ENCODE measurements at places on chromosomes 1 and 21.
A peak's percentile ranks its signal among the peaks of the same experiment; 100 is the strongest.

DNA sequence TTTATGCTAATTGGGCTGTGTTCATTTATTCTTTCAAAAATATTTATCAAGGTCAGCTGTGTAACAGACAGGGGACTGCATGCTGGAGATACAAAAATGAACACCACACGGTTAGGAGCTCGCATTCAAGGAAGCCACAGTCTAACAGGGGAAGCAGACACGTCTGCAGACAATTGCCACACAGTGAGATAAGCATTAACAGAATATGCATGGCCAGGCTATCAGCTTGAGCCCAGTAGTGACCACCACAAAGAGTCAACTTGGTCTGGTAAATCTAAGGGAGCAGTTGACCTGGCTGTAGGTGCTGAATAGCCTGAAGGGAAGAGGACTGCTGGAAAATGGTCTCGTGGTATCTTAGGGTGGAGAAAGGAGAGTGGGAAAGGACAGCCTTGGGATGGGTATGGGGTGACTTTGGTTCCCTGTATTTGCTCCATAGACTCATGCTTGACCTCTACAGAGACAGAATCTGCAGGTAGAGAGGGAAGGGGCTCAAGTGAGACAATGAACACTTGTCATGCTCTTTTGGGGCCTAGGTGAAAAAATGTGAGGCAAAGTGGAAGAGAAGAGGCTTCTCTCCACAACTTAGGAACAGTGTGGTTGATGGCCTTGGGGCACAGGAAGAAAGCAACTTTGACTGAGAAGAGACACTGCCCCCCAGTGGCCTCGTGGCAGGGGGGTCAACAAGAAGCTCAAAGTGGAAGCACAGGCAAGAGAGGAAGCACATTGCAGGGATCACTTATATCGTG lies 7.6 kb upstream of the NPL start:
- peak; percentile 74 for DNase-seq

DNA sequence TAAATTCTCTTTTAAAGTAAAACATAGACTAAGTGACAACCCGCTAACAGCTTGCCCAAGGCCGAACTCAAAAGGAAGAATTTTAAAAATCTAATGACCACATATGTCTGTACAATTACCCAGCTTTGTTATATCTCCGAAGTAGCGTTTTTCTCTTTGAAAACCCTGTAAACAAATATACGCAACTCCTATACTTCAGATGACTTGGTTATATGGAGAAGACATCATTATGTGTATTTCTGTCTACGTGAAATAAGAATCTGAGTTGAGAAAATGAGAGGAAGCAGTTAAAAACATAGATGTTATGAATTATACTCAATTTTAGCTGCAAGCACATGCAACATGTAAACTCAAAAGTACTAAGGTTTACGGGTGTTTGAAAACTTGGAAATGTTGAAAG lies 2.0 kb downstream of the PBX1 start:
- no peak for DNase-seq

DNA sequence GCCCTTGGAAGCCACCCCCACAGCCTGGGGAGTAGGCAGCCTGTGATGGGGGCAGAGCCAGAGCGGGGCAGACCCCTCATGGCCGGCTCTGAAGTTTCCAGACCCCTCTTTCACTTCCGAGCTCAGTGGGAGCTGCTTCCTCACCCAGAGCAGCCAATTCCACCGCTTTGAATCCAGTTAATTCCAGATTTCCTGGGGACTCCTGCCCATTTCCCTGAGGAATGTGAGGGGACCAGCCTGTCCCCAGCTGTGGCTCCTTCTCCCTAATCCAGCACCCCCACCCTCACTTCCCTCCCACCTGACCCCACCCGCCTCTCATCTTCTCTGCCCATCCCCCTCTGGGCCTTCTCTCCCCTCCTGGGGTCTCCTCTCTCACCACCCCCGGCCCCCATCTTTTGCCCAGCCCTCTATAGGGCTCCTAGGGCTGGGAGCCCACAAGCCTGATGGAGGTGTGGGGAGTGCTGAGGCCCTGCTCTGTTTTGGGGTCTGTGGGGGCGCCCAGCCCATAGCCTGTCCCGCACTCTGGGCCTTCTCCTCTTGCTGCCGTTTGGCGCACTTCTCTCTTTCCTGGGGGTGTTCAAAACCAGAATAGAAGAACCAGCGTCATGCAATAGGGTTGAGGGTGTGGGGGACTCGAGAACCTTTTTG lies 26.2 kb upstream of the TNFRSF1B start:
- DNase-seq, result no peak

DNA sequence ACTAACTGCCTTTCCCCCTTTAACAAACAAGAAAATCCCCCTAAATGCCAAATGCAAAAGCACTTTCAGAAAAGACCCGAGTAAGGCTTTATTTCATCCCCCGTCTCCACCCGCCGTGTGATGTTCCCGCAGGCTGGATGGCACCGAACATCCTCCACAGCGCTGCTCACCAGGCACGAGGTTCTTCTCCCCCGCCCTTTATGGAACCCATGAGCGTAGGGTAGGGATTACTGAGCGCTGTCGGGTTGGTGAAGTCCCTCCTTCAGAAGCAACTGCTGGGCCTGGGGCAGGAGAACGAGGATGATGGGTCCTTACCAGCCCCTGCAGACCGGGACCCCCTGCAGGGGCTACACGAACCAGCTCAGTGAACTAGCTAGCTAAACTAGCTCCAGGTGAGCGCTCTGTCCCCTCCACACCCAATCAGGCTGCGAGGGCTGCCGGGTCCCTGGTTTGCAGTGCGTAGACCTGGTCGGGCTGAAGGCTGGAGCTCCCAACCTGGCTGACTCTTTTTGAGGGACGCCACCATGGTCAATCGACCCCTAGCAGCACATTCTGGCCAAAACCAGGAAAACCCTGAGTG lies 80.4 kb downstream of the ITPKB start:
- DNase-seq, result no peak

DNA sequence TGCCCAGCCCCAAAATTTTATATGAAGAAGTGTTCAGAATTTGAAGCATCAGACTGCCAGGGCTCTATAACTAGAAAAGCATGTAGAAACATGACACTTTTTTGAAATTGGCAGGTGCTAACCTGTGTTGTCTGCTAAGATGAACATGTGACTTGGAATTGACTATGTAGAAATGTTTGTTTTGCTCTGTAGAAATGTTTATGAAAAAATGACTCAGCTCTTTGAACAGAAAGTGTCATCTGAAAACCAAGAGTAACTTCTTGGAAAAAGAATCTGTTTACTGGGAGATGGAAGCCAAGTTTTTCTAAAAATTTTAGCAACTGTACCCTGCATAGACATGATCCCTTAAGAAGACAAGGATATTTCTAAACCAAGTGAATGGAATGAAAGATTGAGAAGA lies 59.2 kb downstream of the LHX9 start:
- peak; percentile 1 for DNase-seq

All from activated CD4-positive, alpha-beta T cell treated with anti-CD3 and anti-CD28 coated beads, Interleukin-2, Interleukin-6, amounts not matched to agents 100 ng/mL and 50 ng/mL, durations not matched to agents 16 hours and 8 hours (primary cell).